AG10803 (cell line): ENCODE measurements at places on chromosomes 2 and 18.

- no peak for DNase-seq
Observed at GRCh38 chr2:34851804-34852203, 1252.7 kb upstream of the FAM98A start.

DNA sequence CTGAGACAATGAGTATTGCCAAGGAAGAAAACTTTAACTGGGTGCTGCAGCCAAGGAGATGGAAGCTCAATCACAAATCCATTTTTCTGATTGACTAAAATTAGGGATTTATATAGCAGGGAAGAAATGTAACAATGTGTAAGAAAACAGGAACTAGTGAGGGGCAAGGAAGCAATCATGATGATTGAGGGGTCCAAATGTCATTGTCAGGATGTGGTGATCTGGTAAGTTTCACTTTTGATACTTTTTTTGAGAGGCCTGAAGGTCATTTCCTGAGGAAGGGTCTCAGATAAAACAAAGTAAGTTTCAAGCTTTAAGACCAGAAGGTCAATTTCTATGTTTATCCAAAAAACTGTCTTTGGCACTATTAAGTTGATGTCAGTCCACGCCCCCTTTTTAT lies 12.0 kb upstream of the GCC2 start:
- DNase-seq: no peak

GRCh38 chr18:55811925-55812324 lies 223.9 kb upstream of the TCF4 start:
- DNase-seq: no peak

- DNase-seq: no peak
Observed at GRCh38 chr2:147917161-147917560, 72.3 kb downstream of the ACVR2A start.

DNA sequence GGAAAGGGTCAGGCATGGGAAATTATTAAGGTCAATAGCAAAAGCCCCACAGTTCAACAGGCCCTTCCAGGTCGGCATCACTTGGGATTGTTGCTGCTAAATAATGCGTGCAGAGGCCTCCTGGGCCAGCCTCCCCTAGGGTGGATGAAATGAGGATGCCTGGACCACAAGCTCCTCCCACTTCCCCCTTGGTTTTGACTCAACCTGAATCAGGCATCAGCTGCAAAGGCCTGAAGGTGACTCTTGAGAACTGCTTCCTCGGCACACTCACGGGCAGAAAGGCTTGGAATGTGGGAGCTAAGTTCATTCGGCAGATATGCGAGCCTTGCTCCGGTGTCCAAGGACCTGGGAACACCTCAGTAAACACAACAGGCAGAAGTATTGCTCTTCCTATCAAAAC lies 69.3 kb downstream of the MBP start:
- DNase-seq: no peak

- no peak for DNase-seq
Observed at GRCh38 chr2:235833971-235834620, 334.1 kb downstream of the GBX2 start.

DNA sequence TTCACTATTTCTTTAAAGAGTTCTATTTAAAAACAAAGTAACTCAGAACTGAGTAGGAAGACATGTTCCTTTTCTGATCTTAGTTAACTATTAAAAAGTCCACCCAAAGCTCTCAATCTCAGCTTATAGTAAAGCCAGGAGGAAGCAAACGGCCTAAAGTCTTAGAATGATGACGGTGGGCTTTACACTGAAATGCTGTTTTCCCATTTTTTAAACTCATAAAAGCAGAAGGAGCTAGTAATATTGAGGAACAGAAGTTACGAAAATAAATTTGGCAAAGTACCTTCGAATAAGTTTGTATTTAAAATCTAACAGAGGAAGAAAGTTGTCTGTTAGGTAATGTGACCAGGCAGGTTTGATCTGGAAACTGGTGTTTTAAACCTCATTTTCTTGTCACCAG lies 111.1 kb downstream of the ZNF532 start:
- DNase-seq: no peak

GRCh38 chr2:83364264-83364663 lies 1094.8 kb downstream of the SUCLG1 start:
- DNase-seq: peak; percentile 77

DNA sequence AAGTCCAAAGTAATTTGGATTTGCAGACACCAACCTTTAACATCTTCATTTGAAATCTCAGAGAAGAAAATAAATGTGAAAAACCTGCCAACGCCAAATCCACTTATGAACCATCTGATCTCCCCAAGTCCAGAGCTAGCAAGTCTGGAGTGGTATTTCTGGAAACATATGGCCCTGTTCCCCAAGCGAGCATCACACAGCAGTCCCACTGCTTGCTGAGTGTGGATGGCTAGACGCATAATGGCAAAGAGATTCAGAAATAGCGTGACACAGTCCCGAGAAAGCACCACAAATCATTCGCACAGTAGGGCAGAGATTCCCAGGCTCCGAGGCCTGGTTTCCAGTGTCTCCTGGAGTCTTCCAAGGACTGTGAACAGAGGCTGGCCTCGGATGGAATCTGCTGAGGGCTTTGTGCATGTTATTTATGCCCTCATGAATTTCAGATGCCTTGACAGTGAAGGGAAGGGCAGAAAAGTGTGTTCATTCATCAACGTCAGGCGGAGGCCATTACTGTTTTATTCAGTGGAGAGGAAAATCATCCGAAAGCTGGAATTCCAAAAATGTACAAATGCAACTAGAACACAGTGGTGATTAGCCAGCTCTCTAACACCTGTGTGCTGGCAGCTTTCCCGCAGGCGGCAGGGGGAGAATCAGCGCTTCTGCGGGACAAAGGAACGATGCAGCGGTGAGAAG lies 417.0 kb downstream of the EIPR1 start:
- DNase-seq: no peak

GRCh38 chr2:160465406-160465805 lies 28.2 kb downstream of the RBMS1 start:
- DNase-seq: no peak

- no peak for DNase-seq
Observed at GRCh38 chr18:46754188-46754587, 2.7 kb downstream of the ST8SIA5 start.

DNA sequence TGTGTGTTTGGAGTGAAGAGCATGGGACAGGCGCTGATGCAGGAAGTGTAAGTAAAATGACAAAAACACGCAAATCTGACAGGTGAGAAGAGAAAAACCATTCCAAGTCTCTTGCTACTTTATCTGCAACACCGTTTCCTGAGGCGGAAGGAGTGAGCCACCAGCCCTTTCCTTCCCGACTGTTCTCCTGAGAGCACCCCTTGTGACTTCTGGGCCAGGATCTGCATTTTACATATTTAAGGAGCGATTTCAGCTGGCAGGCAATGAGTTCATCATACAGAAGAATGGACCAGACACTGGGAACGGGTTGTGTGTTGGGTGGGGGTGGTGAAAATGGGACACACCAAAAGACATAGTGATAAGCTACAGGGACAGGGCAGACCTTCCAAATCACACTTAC lies 277.3 kb downstream of the TGIF1 start:
- DNase-seq: no peak

GRCh38 chr2:174797781-174798276 lies 33.6 kb upstream of the CHRNA1 start:
- peak; percentile 98 for DNase-seq

DNA sequence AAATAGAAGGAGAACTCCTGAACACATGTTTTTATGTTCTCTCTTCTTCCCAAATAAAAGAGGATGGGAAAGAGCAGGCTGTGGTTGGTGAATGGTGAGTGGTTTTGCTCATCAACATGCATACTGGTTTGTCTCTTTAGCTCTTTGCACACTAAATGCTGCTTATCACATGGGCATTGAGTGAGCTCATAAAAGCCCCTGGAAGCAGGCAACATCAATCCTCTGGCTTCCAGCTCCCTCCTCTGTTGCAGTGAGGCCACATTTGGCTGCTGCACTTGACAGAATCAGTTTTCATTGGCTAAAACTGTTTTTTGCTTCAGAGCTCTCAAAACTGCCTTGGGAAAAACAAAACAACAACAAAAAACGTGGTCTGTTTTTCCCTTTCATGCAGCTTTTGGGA lies 1308.2 kb upstream of the NRXN1 start:
- no peak for DNase-seq

DNA sequence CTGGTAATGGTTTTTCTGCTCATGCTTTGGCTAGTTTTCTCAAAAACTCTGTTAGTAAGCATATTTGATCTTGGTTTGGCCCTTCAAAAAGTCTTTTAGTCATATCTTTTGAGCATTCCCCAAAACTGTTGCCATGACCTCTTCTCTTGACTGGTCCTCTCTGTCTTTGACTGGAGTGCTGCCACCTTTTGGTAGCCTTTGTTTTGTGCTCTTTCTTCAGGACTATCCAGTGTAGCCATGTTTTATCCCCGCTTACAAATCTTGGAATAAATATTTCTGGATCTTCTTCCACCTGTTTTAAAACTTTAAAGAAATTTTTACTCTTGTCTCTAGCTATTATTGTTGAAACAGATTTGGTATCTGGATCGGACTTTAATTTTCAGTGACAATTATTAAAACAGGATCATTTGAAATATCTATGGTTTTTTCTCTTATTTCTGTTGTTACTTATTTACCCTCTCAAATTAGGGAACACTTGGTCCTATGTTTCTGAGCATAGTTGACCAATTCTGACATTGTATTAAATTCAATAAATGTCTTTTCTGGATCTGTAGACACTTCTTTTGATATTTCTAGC lies 965 bp upstream of the ELOA2 start:
- DNase-seq: peak; percentile 25

DNA sequence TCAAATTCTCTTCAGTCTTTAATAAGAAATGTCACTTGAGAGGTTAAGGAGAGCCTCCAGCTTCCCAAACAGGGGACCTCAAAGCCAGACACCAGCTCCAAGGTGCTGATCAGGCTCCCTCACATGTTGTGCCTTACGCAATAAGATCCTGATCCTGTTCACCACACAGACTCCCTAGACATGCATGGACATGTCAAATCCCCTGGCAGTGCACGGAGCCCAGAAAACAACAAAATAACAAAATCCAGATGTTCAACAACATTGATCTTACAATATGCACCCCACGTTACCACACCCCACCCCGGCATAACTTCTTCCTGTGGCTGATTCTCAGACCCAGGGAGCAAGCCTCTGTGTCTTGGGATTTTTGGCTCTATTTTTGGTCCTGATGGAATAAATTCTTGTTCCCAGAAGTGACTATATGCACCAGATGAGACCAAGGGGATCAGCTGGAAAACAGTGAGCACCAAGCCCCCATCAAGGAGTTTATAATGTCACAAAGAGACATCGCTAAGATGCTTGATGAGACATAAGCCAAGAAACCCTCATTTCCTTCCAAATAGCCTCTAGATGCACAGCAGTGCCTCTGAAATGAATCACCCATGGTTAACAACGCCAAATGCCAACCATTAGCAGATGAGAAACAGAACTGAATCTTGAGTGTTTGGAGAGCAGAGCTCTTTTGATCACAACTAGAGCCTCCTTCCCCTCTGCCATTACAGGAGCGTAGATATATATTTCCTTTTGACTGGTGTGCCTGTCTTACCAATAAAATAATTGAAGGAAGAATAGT lies 198.2 kb downstream of the PRKCE start:
- peak; percentile 96 for DNase-seq
